ENCODE measurements at places on chromosomes 5 and 9. TPM values are rescaled to one million over a fixed set of nuclear protein-coding genes. Genes with fewer than 3 reads are reported as not detected.

PTPRD gene
- polyA plus RNA-seq: 0.35 TPM

CEMIP2 gene
- 38.7 TPM for polyA plus RNA-seq

DNA sequence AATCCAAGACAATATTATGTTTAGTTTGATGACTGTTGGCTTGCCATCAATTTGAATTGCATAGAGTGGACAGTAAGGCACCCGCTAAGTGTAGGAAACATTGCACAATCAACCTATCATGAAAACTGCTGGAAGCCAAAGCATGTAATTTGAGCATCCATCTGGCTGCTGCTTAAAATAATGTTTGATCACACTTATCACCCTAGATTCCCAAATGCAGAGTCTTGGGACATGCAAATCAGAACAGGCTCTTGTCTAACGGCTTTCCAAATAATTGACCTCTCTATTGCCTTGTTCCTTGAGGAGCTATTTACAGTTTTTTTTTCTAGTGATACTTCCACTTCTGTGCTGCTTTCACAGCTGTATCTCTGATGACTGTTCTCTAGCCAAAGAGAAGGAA is 342.1 kb downstream of the PRR16 start:
- no peak overlapping the region for H3K27ac ChIP-seq
- DNase-seq: peak; percentile 76

CREB3 gene
- polyA plus RNA-seq: 50.2 TPM

DNA sequence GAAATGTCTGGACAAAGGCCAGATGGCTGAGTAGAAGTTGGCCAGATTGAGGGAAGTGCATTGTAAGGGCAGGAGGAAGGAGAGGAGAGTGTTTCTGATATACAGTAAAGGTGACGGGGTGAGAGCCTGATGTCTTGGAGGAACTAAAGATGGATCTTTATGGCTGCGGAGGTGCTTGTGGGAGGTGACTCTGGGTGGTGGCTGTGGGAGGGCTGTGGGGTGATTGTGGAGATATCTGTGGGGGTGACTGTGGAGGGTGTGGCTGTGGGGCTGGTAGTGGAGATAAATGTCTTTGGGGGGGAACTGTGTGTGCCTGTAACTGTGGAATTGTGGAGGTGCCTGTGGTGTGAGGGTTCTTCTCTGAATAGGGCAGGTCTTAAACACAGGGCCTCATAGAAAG is 121.4 kb downstream of the CMYA5 start:
- peaks cover 3% of the 10 kb centered on the region for H3K27me3 ChIP-seq
- DNase-seq: no peak
- no peaks in the 10 kb centered on the region for H3K36me3 ChIP-seq
- H3K4me1 ChIP-seq: no peaks in the 10 kb centered on the region
- no peak overlapping the region for H3K27ac ChIP-seq
- H3K4me3 ChIP-seq: no peak overlapping the region

NR5A1 gene
- polyA plus RNA-seq: not detected

DEPDC1B gene
- polyA plus RNA-seq: 3.2 TPM

GRCh38 chr5:139763930-139764791 is 31.4 kb upstream of the PSD2 start:
- H3K27me3 ChIP-seq: peaks cover 18% of the 10 kb centered on the region
- H3K4me1 ChIP-seq: no peaks in the 10 kb centered on the region
- H3K4me3 ChIP-seq: no peak overlapping the region
- no peaks in the 10 kb centered on the region for H3K36me3 ChIP-seq
- H3K27ac ChIP-seq: no peak overlapping the region

OR1J2 gene
- 0.19 TPM for polyA plus RNA-seq

DNA sequence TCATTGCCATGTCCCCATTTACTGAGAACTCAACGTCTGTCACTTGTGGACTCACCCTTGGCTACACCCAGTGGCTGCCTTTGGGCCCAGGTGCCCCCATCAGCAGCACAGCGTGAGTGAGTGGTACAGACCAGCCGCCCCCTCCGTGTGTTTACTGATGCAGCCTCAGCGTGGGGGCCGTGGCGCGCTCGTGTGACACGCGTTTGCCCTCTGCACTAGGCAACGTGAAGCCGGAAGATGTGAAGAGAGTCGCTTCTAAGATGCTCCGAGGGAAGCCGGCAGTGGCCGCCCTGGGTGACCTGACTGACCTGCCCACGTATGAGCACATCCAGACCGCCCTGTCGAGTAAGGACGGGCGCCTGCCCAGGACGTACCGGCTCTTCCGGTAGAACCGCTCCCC is 12.4 kb downstream of the PMPCA start:
- H3K4me3 ChIP-seq: no peak overlapping the region
- DNase-seq: no peak
- H3K36me3 ChIP-seq: peaks cover 39% of the 10 kb centered on the region

GRCh38 chr5:151825445-151825844 is 53.7 kb downstream of the G3BP1 start:
- DNase-seq: peak; percentile 53
- no peak overlapping the region for H3K4me3 ChIP-seq
- no peaks in the 10 kb centered on the region for H3K27me3 ChIP-seq
- H3K27ac ChIP-seq: no peak overlapping the region

GRCh38 chr5:123951582-123951977 is 439.6 kb downstream of the CSNK1G3 start:
- H3K36me3 ChIP-seq: no peaks in the 10 kb centered on the region
- H3K4me3 ChIP-seq: no peak overlapping the region
- no peak overlapping the region for H3K27ac ChIP-seq
- no peaks in the 10 kb centered on the region for H3K27me3 ChIP-seq

GRCh38 chr9:78311886-78312524 is 15.1 kb downstream of the PSAT1 start:
- H3K4me1 ChIP-seq: no peaks in the 10 kb centered on the region
- no peak overlapping the region for H3K27ac ChIP-seq
- DNase-seq: no peak
- H3K4me3 ChIP-seq: no peak overlapping the region

SLC6A18 gene
- polyA plus RNA-seq: not detected

DNA sequence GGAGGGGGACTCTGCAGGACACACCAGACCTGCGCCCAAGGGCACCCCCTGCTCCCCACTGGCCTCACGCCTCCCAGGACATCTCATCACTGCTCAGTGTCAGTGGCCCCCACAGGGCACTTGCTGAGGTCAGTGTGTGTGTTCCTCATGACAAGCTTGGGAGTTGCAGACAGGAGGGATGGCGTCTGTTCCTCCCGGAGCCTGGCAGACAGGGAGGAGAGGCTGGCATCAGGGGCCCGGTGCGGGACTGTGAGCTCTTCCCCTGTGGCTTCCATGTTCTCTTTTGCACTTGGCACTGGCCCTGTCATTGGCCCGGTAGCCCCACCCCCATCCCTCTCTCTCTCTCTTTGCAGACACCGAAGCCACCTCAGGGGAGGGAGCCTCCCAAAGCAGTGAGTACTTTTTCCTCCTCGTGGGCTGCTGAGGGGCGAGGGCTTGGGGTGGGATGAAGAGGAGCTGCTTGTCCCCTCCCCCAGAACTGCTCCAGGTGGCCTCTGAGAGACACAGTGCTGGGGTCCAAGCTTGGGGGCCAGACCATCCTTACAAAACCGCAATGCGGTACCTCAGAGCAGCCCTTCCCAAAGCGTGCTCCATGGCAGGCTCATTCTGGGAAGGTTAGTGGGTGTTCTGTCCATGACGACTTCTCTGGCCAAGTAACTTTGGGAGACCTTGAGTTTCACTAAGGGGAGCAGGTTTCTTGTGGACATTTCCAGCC is 75.7 kb downstream of the AMBP start:
- no peak overlapping the region for H3K4me3 ChIP-seq
- no peak for DNase-seq
- H3K36me3 ChIP-seq: peaks cover 10% of the 10 kb centered on the region
- H3K27ac ChIP-seq: no peak overlapping the region
- H3K4me1 ChIP-seq: no peaks in the 10 kb centered on the region

LRRTM2 gene
- polyA plus RNA-seq: 0.33 TPM

RLN1 gene
- not detected for polyA plus RNA-seq

- H3K27ac ChIP-seq: no peak overlapping the region
- no peaks in the 10 kb centered on the region for H3K4me1 ChIP-seq
- H3K36me3 ChIP-seq: no peaks in the 10 kb centered on the region
These were observed 33.7 kb upstream of the MACIR start for GRCh38 chr5:103224894-103225246.

DNA sequence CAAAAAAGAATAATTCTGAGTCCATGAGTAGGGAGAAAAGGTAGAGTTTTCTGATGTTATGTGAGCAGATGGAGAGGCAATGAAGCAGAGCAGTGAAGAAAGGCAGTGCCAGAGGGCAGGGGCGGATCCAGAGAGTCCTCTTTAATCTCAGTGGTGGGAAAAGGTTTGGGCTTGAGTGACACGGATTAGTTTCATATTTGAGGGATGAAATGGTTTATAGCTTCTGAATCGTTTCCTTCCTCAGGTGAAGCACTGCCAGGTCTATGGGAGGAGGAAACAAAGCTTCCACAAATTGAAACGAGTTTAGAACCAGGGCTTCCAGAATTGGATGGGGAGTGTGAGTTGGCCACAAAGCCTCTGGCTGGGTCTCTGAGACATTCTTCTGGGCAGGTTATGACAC is 517.0 kb upstream of the PAPPA start:
- peaks cover 5% of the 10 kb centered on the region for H3K4me1 ChIP-seq
- H3K4me3 ChIP-seq: no peak overlapping the region
- DNase-seq: no peak
- no peak overlapping the region for H3K27ac ChIP-seq
- H3K36me3 ChIP-seq: no peaks in the 10 kb centered on the region

GRCh38 chr9:92711844-92712243 is 41.9 kb upstream of the IPPK start:
- peaks cover 13% of the 10 kb centered on the region for H3K36me3 ChIP-seq
- H3K4me3 ChIP-seq: no peak overlapping the region
- H3K27me3 ChIP-seq: no peaks in the 10 kb centered on the region
- H3K27ac ChIP-seq: no peak overlapping the region
- DNase-seq: no peak
- H3K4me1 ChIP-seq: no peaks in the 10 kb centered on the region

DNA sequence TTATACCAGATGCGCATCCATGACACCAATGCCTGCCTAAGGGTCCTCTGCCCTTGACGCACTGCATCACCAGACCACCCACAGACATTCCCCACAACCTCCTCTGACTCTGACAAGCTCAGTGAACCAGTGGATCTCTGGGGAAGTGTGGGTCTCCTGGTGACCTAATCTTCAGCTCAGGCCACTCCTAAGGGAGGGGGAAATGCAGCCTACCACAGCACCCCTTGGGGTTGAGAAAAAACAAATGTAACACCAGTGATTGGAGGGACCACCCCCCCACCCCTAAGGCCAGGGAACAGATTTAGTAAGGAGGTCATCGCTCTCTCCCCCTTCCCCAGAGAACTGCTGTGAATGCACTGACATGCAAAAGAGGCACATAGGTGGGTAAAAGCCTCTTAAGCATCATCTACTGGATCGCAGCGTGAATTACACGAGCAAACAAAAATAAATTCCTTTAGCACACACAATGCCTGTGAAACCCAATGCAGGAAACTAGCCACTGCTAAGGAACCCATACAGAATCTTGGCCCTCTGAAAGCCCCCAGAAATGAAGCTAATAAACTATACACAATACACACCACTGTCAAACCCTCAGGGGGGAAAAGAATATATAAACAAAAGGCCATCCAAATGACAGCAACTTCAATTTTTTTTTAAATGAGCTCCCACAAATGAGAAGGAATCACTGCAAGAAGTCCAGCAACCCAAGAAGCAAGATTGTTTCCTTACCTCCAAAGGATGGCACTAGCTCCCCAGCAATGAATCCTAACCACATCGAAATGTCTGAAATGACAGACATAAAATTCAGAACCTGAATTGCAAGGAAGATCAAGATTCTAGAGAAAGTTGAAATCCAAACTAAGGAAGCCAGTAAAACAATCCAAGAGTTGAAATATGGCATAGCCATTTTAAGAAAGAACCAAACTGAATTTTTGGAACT is 513.7 kb upstream of the PTGER4 start:
- peak; percentile 47 for DNase-seq
- no peaks in the 10 kb centered on the region for H3K4me1 ChIP-seq
- no peaks in the 10 kb centered on the region for H3K36me3 ChIP-seq
- H3K4me3 ChIP-seq: no peak overlapping the region

ARRDC3 gene
- 32.6 TPM for polyA plus RNA-seq

SLC4A9 gene
- polyA plus RNA-seq: not detected

GRCh38 chr5:58887311-58887710 is 304.4 kb downstream of the RAB3C start:
- peaks cover 3% of the 10 kb centered on the region for H3K4me1 ChIP-seq
- no peak overlapping the region for H3K4me3 ChIP-seq
- no peak overlapping the region for H3K27ac ChIP-seq
- H3K27me3 ChIP-seq: no peaks in the 10 kb centered on the region
- DNase-seq: no peak
- no peaks in the 10 kb centered on the region for H3K36me3 ChIP-seq

GRCh38 chr5:3456121-3456681 is 139.4 kb upstream of the IRX1 start:
- no peak for DNase-seq
- no peaks in the 10 kb centered on the region for H3K36me3 ChIP-seq
- no peaks in the 10 kb centered on the region for H3K4me1 ChIP-seq
- no peaks in the 10 kb centered on the region for H3K27me3 ChIP-seq
- H3K4me3 ChIP-seq: no peak overlapping the region

OR1Q1 gene
- 0.17 TPM for polyA plus RNA-seq

PCDHA8 gene
- polyA plus RNA-seq: 0.01 TPM

- peaks cover 20% of the 10 kb centered on the region for H3K27me3 ChIP-seq
- no peaks in the 10 kb centered on the region for H3K4me1 ChIP-seq
- H3K27ac ChIP-seq: no peak overlapping the region
- no peaks in the 10 kb centered on the region for H3K36me3 ChIP-seq
These were observed 83.2 kb upstream of the LIFR start for GRCh38 chr5:38639377-38640358.

DNA sequence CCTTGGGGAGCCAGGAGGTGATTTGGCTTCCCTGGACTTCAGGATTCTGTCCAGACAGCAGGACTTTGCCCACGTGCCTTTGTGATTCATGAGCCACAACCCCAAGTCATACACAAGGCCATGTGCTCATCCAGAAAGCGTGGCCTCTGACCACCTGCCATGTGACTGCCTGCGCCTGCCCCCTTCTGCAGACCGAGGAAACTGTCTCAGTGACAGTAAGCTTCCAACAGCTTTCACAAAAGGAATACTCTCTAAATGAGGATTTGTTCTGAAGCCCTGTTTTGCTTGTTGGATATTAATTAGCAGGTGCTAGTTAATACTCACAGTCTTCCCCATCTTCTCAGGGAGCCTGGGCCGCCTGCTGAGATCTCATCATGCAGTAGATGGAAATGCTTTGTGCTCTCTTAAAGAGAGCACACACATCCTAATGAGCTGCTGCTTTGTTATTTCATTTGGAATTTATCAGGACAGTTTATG is 36.9 kb upstream of the ANGPTL2 start:
- H3K27ac ChIP-seq: peak overlapping the region; percentile 49
- H3K27me3 ChIP-seq: no peaks in the 10 kb centered on the region
- peak; percentile 87 for DNase-seq
- no peak overlapping the region for H3K4me3 ChIP-seq
- H3K36me3 ChIP-seq: no peaks in the 10 kb centered on the region
- peaks cover 24% of the 10 kb centered on the region for H3K4me1 ChIP-seq

- H3K36me3 ChIP-seq: no peaks in the 10 kb centered on the region
- no peaks in the 10 kb centered on the region for H3K27me3 ChIP-seq
- peak overlapping the region; percentile 69 for H3K27ac ChIP-seq
- H3K4me3 ChIP-seq: peak overlapping the region; percentile 60
- peaks cover 12% of the 10 kb centered on the region for H3K4me1 ChIP-seq
These were observed 72.0 kb downstream of the PIK3R1 start for GRCh38 chr5:68287631-68287975.

Data from fibroblast of lung (primary cell).